Sigmoid colon (tissue), 7 donors: ENCODE measurements at places on chromosomes 12 and 14. TPM values are rescaled to one million over a fixed set of nuclear protein-coding genes. Genes with fewer than 3 reads are reported as not detected.

The ANO4 gene
- 3.3 TPM for total RNA-seq

The OR6C2 gene
- total RNA-seq, result not detected

The CLEC2A gene
- not detected for total RNA-seq

The IRAK3 gene
- 9.4 TPM for total RNA-seq

The EEF1AKMT3 gene
- 10.0 TPM for total RNA-seq

The OAS2 gene
- total RNA-seq, result 2.8 TPM

DNA sequence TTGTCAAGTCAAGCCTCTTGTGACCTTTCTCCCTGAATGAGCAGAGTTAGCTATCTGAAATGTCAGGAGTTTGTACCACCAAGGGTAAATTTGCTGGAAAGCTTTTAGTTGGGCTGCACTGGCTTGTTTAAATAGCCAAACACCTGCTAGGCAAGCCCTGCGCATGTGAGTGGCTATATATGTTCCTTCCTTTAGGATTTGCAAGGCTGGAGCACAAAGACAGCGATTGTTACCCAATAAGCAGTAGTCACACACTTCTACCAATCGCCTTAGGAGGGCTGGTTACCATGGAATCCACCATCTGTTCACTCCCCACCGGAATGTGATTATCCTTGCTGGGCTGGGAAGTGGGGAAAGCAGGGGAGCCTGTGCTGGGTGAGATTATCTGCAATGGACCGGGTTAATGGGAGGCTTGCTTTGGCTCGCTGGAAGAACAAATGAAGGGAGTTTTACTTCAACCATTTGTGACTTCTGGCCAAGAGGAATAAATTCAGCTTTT lies 102.5 kb downstream of the FGD4 start:
- H3K36me3 ChIP-seq, result no peaks in the 10 kb centered on the region
- no peak for DNase-seq
- H3K27me3 ChIP-seq, result no peaks in the 10 kb centered on the region
- H3K27ac ChIP-seq, result peak overlapping the region; percentile 4
- no peaks in the 10 kb centered on the region for H3K4me1 ChIP-seq
- H3K4me3 ChIP-seq, result no peak overlapping the region

DNA sequence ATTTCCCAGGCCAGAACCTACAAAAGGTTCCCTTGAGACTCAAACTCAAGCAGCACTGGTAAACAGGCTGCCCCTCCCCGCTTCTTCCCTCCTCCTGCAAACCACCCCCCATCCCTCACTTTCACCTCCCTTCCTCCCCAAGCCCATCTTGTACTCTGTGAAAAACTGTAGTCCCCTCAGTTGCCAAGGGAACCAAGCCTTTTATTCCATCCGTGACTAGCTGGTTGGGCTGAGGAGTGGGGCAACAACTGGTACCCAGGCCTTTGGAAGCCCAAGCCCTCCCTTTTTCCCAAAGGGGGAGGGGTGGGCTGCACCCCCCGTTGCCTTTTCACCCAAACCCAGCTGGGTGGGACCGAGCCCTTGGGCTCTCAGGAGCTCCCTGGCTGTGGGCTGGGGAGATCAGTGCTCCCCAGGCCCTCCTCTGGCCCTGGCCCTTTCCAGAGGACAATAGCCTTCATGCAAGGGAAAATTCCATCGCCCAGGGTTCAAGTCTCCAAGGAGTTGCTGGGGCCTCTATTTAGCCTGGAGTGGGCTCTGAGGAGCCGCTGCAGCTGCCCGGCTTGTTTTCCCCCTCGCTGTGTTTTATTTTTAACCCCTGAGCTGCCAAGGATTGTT lies 61.9 kb downstream of the ZFP36L1 start:
- H3K27me3 ChIP-seq, result no peaks in the 10 kb centered on the region
- H3K27ac ChIP-seq, result no peak overlapping the region
- H3K4me3 ChIP-seq, result no peak overlapping the region
- no peak for DNase-seq
- H3K4me1 ChIP-seq, result no peaks in the 10 kb centered on the region
- no peaks in the 10 kb centered on the region for H3K36me3 ChIP-seq

GRCh38 chr12:69822201-69822860 lies 2.7 kb upstream of the MYRFL start:
- no peak overlapping the region for H3K27ac ChIP-seq
- no peak for DNase-seq
- H3K4me1 ChIP-seq, result no peaks in the 10 kb centered on the region
- no peaks in the 10 kb centered on the region for H3K27me3 ChIP-seq
- H3K36me3 ChIP-seq, result no peaks in the 10 kb centered on the region

DNA sequence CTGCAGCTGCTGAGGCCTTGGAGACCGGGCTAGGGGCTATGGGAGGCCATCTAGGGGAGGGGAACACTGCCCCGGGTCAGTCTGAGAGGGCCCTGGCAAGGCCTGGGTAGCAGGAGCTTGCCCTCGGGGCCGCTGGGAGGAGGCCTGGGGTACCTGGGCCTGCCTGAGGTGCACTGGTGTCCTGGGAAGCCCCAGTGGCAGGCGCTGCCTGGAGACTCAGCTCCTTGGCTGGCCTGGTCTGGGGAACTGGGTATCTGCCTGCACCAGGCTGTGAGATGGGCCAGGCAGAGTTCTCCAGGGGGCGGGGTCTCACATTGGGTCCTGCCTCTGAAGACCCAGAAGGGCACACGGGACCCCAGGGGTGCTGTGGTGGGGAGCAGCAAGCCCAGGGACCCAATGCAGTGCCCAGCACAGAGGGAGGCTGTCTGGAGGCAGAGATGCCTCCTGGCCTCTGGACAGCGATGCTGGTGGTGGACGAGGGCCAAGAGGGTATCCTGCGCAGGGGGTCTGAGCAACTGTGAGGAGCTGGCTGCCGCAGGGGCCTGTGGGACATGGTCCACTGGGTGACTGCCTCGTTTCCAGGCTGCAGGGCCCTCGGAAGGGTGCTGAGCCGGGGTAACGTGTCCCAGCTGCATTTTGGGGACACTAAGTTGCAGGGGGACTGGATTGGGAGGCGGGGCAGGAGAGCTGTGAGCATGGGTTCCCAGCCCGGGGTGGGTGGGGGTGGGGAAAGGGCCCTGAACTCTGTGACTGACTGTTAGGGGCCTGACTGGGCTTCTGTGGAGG lies 7.4 kb upstream of the MTA1 start:
- H3K36me3 ChIP-seq, result no peaks in the 10 kb centered on the region
- H3K4me3 ChIP-seq, result no peak overlapping the region
- peaks cover 33% of the 10 kb centered on the region for H3K4me1 ChIP-seq
- peaks cover 10% of the 10 kb centered on the region for H3K27me3 ChIP-seq
- DNase-seq, result peak; percentile 66

- peaks cover 45% of the 10 kb centered on the region for H3K4me1 ChIP-seq
- H3K4me3 ChIP-seq, result no peak overlapping the region
- no peaks in the 10 kb centered on the region for H3K27me3 ChIP-seq
- DNase-seq, result no peak
Measured at GRCh38 chr12:45327823-45328383, 112.0 kb downstream of the ANO6 start.

GRCh38 chr12:6894321-6894720 lies 10.3 kb upstream of the LRRC23 start:
- no peaks in the 10 kb centered on the region for H3K36me3 ChIP-seq
- no peak for DNase-seq
- H3K4me3 ChIP-seq, result no peak overlapping the region
- H3K27me3 ChIP-seq, result no peaks in the 10 kb centered on the region

- DNase-seq, result no peak
- H3K4me1 ChIP-seq, result peaks cover 39% of the 10 kb centered on the region
- H3K4me3 ChIP-seq, result no peak overlapping the region
- peak overlapping the region; percentile 9 for H3K27ac ChIP-seq
Measured at GRCh38 chr14:99516156-99516870, 35.1 kb downstream of the CCNK start.

DNA sequence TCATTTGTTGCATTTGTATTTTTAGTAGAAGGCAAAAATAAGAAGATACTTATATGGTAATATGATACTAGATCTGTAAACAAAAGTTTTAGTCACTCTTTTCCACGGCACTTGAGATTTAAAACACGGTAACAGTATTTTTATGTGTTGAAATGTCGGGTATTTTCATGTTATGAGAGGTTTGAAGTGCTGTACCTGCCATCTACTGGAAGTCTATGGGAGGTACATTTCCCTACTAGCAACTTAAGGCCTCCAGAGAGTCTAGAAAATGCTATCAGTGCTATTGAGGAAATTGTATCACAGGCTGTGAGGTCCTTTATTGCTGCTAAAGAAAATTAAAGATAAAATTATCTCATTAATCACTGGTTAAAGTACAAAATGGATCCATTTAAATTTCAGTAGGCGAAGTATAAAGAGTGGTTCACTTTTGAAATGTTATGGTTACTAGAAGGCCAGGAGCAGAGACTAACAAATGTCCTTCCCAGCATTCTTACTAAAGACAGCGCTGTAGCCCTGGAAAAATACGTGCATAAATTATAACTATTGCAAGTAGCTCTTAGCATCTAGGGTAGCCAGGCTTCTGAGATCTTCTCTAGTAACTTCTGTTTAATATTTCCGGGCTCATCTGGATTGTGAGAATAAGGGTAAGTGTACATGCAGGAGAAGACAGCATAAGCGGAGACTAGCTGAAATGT lies 77.6 kb upstream of the PRKD1 start:
- H3K27ac ChIP-seq, result no peak overlapping the region
- no peak for DNase-seq
- no peaks in the 10 kb centered on the region for H3K27me3 ChIP-seq
- no peaks in the 10 kb centered on the region for H3K36me3 ChIP-seq

DNA sequence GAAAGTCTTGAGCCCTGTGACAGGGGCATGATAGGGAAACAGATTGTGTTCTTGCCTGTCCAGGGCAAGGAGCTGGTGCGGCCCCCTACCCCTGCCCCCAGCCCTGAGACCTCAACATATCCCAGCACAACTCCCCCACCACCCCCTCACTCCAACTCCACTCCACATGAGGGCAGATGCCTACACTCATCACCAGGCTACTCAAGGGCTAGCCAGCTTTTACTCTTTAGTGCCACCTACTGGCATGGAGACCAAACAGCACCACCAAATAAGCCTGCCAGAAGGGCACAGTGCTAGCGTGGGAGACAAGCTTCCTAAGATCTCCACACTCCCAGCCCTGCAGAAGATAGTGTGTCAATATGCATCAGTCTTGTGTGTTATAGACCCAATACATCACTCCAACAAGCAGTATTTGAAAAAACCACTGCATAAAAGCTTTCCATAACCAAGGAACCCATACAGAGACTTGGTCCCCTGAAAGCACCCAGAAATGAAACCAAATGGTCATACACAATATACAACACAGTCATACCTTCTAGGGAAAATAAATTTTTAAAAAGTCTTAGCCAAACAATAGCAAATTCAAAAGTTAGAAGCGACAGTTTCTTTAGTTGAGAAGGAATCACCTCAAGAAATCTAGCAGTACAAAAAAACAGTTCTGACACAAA lies 154.4 kb downstream of the KCNK10 start:
- no peaks in the 10 kb centered on the region for H3K27me3 ChIP-seq
- no peaks in the 10 kb centered on the region for H3K36me3 ChIP-seq
- no peak overlapping the region for H3K27ac ChIP-seq
- DNase-seq, result no peak

- H3K27me3 ChIP-seq, result no peaks in the 10 kb centered on the region
- no peak overlapping the region for H3K4me3 ChIP-seq
- no peaks in the 10 kb centered on the region for H3K4me1 ChIP-seq
- no peak overlapping the region for H3K27ac ChIP-seq
- DNase-seq, result no peak
Measured at GRCh38 chr12:78680596-78680995, 184.0 kb upstream of the SYT1 start.

DNA sequence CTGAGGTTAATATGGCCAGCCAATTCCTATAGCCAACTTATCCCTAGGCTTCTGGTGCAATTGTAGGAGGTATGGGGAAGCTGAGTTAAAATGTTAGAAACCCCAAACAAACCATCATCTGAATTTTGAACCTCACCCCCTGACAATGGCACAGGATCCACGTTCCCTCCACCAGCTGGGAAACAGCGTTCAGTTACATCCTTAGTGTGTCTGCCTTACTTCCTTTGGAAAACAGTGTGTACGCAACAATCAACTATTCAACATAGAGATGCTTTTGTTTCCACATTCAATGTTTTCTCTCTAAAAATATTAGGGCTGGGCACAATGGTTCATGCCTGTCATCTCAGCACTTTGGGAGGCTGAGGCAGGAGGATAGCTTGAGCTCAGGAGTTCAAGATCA lies 203.4 kb downstream of the TTC7B start:
- H3K27ac ChIP-seq, result peak overlapping the region; percentile 81
- no peak for DNase-seq
- peaks cover 33% of the 10 kb centered on the region for H3K4me1 ChIP-seq
- H3K27me3 ChIP-seq, result no peaks in the 10 kb centered on the region
- no peak overlapping the region for H3K4me3 ChIP-seq

DNA sequence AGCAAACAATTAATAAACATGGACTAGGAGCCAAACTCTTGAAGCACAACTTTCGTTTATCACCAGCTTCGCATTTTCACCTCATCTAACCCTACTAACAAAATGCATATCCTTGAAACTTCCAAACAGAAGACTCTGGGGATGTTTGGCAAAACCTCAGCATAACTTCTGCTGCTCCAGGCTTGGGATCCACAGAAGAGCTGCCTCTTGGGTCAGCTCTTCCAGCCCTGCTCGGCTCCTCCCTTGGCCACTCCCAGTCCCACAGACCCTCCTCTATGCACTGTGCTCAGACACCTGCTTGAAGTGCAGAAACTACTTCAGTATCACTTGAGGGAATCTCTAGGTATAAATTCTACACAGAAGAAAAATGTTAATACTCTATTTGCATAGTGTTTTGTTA lies 110.0 kb upstream of the AMIGO2 start:
- DNase-seq, result no peak
- H3K27me3 ChIP-seq, result no peaks in the 10 kb centered on the region
- H3K4me3 ChIP-seq, result no peak overlapping the region

DNA sequence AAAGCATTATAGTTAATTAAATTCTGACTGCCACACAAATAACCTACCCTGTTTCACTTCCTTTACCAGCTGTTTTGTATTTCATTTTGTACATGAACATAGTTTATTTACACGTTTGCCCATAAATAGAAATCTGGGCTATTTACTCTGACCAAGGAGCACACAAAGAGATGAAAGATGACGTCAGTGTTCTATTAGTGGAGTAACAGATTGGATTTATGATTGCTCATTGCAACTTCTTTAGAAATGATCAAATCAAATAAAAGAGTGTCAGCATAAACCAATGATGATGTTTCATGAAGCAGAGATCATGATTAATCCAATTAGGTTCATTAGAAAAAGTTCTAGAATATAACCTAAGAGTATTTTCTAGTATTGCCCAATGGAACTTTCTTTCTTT lies 12.0 kb upstream of the RTL1 start:
- H3K27ac ChIP-seq, result no peak overlapping the region
- H3K36me3 ChIP-seq, result no peaks in the 10 kb centered on the region
- H3K27me3 ChIP-seq, result no peaks in the 10 kb centered on the region
- H3K4me1 ChIP-seq, result no peaks in the 10 kb centered on the region

DNA sequence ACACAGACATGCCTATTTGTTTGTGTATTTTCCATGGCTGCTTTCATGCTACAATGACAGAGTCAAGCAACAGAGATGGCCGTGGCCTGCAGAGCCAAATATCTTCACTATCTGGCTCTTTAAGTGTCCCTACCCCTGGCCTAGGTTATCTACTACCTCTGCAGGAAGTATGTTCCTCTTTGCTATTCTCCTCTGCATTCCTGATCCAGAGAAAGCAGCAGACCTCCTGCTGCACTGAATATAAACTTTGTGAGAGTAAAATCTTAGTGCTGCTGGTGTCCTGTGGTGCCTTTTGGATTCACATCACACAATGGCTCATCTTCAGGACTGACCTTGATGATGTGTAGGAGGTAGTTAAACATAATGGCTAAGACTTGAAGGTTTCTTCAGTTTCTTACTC lies 233.4 kb downstream of the IPO8 start:
- no peak for DNase-seq
- H3K4me3 ChIP-seq, result no peak overlapping the region
- no peak overlapping the region for H3K27ac ChIP-seq
- no peaks in the 10 kb centered on the region for H3K36me3 ChIP-seq

- H3K27me3 ChIP-seq, result no peaks in the 10 kb centered on the region
- no peak overlapping the region for H3K4me3 ChIP-seq
- H3K4me1 ChIP-seq, result no peaks in the 10 kb centered on the region
- no peak for DNase-seq
Measured at GRCh38 chr12:127051139-127051538, 1215.8 kb upstream of the TMEM132C start.
